Right renal pelvis (tissue), 4 donors: ENCODE measurements at places on chromosomes 12 and 14.

- DNase-seq: no peak
These were observed 431.2 kb downstream of the NAV3 start for GRCh38 chr12:78261901-78262300.

DNA sequence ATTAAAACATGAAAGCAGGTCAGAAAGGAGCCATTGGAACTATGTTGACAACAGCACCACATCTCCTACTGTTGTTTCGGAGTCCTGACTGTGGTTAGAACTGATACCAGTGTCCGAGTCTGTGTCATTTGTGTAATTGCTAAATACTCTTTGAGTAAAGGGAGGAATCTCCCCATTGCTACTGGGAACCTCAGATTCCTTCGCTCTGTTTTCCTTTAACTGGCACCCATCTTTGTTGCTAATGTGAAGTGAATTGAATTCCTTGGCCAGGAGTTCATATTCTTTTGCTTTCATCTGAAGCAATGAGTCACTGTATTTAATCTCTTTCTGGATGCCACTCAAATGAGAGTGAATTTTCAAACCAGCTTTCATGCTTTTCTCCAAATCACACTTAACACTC, 31.5 kb downstream of the RASSF9 start:
- DNase-seq: no peak

GRCh38 chr14:69573831-69574262, 824 bp downstream of the CCDC177 start:
- DNase-seq: no peak

DNA sequence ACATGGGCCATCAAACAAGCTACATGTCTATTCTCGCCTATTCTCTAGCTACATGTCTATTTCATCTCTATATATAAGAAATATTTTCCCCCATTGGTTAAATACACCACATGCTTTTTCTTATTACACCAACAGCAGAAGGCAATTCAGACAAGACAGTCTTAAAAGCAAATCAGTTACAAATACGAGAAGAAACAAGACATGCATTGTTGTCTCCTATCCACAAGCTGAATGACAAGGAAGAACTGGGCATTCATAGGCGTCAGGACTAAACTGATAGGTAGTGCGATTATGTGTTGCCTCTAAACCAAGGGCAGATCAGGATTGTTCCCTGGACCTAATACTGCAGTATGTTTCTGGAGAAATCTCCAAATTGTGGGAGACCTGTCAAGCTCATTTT, 19.4 kb downstream of the SLC2A13 start:
- DNase-seq: no peak
